ENCODE measurements at places on chromosomes 5 and 9.

DNA sequence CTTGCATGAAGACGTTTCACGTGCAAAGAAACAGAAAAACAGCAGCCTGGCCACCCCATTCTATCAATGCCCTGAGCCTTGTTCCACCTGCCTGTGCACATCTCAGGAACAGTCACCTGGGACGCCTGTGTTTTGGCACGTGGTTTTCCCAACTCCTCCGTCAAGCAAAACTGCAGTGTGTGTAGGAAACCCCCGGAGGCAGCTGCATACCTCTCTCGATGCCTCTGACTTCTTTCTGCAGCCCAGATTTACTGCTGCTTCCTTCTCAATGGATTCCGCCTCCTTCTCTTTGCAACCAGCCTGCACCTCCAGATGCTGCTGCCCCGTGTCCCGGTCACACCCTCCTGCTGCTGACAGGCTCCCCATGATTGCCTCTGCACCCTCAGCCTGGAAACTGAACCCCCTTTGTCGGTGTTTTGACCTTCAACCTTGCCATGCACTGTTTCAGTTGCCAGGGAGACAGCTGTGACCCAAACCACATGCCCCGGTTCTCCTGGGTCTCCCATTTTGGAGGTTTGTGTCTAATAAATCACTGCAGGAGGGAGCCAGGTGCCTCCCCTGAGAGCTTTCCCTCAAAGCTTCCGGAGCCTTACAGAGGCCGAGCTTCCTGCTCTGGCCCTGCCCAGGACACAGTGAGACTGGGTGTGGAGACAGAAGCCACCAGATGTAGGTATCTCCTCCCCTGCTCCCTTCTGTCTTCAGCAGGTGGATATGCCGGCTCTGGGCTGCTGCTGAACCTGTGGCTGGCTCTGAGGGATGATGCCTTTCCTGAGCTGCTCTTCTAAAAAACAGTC lies 395.5 kb upstream of the IRX1 start:
- DNase-seq: no peak

- DNase-seq: peak; percentile 67
Observed at GRCh38 chr5:88785746-88786565, 97.0 kb downstream of the MEF2C start.

- no peak for DNase-seq
Observed at GRCh38 chr9:94734054-94734754, 7.7 kb downstream of the AOPEP start.

GRCh38 chr9:88927510-88927909 lies 63.8 kb upstream of the S1PR3 start:
- no peak for DNase-seq

DNA sequence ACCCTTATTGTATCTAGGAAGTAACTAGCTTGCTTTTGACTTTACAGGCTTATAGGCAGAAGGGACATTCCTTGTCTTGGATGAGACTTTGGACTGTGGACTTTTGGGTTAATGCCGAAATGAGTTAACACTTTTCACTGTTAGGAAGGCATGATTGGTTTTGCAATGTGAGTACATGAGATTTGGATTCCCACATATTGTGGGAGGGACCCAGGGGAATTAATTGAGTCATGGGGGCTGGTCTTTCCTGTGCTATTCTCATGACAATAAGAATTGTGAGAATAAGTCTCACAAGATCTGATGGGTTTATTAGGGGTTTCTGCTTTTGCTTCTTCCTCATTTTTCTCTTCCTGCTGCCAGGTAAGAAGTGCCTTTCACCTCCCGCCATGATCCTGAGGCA lies 417.5 kb downstream of the HINT1 start:
- DNase-seq: no peak

DNA sequence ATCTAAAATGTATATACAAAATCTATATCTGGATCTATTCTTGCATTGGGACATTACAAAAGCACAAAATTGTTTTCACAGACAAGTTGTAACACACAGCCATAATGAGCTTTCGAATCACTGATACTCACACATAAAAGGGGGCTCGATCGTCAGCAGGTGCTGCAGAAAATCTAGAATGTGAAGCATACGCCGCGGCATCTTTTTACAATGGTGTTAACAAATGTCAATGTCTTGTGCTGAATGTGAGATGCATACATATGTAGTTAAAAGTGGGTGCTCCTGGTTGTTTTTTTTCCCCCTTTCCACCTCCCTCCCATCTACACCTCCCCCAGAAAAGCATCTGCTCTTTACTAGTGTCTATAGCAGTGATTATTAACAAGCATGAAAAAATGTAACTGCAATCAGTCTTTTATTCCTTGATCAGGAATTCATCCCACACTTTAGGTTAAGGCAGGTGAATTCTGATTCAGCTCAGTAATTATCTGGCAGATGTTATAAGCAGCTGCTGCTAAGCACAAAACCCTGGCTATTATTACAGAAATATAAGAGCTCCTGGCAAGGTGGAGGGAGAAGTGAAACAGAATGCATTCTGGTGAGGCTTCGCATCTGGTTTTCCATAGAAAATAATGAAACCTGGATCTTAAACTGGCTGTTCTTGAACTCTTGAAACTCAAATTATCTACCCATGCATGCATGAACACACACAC lies 114.1 kb downstream of the MPDZ start:
- DNase-seq: no peak

- no peak for DNase-seq
Observed at GRCh38 chr5:179422213-179422855, 77.1 kb upstream of the ADAMTS2 start.

DNA sequence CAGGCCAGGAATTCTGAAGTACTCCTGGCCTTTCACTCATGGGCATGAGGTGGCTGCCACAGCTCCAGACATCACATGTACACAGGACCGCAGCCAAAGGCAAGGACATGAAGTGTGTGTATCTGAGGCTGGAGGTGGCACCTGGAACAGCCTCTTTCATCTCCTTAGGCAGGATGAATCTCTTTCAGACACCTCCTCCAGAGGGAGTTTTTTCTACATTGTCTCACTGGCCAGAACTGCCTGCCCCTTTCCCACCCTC lies 142.8 kb downstream of the BARX1 start:
- no peak for DNase-seq

- no peak for DNase-seq
Observed at GRCh38 chr5:54844905-54845566, 140.4 kb downstream of the ESM1 start.

DNA sequence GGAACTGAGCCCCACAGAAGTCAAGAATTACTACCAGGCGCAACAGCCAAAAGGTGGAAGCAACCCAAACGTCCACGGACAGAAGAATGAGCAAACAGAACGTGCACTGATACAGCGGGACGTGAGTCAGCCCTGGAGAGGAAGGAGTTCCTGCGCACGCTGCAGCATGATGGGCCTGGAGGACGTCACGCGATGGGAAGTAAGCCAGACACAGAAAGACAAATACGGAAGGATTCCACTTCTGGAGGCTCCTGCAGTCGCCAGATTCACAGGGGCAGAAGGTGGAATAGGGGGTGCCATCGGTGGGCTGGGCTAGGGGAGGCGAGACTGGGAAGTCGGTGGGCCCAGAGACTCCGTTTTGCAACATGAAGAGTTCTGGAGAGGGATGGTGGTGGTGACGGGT lies 80.3 kb upstream of the PHYKPL start:
- no peak for DNase-seq

DNA sequence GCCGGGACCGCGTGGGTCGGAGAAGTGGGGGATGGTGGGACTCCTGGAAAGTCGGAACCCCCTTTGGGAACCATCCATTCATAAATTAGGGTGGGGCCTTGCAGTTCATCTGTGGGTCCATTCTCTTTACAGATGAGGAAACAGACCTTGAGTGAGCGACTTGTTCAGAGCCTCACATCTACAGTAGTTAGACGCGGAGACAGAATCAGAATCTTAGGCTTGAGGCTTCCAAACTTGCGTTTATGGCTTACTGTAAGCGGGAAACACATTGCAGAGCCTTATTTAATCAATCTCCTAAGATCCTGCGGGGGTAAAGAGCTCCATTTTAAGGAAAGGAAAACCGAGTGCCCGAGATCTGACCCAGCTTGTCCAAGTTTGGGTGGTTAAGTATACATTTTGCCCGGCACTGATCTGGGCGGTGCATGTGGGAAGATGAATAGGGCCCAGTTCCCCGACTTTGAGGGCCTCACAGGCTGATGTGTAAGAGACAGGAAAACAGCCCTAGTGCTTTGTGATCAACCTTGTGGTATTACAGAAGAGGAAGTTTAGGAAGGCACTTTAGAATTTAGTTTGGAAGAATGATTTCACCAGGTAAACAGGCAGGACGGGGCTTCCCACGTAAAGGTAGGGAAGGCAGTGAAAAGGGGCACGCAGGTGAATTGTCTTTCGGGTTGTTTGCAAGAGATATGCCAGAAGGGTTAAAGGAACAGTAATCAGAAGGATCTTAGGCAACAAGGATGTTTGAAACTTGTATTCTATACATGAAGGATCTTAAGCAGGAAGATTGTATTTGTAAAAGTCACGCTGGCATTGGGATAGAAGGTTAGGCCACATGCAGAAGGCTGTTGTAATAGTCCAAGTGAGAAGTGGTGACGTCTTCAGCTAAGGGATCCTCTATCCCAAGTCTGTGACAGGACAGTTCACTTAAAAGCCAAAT lies 744 bp downstream of the TARS1 start:
- DNase-seq: peak; percentile 19

DNA sequence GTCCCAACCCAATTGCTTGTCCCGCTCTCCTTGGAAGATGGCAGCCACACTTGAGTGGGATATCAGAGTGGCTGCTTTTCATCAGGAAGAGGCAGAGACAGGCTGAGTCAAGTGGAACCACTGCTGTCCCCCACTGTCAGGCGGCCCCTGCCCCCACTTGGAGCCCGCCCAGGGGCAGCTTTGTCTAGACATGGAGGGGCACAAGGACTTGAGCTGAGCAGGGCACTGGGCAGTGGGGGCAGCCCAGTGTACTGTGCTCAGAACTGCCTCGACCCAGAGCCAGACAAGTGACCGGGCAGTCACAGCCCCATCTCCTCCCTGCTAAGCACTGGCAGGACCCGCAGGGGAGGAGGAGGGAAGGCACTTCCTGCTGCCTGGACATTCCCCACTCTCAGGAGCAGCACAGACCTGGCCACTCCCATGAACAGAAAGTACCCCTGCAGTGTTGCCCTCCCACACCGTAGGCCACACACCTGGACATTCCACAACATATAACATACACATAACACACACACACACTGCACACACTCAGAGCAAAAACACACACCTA lies 91.0 kb downstream of the MRPL36 start:
- DNase-seq: no peak

- DNase-seq: no peak
Observed at GRCh38 chr5:55538661-55539060, 3.9 kb upstream of the PLPP1 start.

DNA sequence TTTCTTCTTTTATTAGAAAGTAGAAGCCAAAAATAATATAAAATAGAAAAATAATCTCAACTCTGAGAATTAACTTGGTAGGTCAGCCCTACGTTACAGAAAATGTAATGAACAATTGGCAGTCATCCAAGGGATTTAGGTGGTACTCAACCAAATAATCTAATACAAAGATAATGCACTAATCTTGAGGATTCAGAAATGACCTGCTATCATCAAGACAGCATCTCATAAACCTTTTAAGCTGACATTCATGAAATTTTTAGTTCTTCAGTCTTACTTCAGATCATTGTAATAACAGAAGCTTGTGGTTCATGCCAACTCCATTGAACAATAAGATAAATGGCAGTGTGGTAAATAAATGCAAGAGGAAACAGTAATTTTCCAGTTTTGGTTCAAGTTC lies 1058.0 kb downstream of the MAT2B start:
- no peak for DNase-seq

DNA sequence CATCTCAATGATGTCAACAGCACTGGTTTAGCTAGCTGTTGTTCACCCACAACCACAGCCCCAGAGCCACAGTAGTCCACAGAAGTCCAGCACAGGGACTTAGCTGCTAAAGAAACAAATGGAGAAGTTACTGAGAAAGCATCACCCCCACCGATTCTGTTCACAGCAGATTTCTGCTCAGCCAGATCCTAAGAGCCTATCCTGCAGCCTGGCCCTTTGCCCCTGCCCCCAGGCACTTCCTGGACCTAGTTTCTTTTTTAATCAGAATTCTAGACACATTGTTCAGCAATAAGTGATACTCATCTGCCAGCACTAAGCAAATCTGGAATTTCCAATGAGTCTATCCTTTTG lies 7.4 kb downstream of the B4GALT1 start:
- DNase-seq: no peak

DNA sequence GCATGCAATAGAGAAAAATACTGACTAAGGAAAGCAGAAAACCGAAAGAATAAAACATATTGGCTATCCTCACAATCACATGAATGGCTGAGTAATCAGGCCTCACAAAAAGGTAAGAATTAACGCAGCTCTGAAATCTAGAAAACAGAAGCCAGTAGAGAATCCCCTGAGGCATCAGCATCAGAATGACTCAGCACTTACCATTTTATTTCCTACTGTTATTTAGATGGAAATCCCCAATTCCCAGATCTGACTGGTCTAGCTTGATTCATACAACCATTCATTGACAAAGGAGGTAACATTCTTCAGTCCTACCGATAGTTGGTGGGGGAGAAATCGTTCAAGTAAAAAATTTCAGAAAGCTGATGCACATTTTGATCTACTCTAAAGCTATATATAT lies 1408.4 kb upstream of the WWC1 start:
- DNase-seq: no peak

DNA sequence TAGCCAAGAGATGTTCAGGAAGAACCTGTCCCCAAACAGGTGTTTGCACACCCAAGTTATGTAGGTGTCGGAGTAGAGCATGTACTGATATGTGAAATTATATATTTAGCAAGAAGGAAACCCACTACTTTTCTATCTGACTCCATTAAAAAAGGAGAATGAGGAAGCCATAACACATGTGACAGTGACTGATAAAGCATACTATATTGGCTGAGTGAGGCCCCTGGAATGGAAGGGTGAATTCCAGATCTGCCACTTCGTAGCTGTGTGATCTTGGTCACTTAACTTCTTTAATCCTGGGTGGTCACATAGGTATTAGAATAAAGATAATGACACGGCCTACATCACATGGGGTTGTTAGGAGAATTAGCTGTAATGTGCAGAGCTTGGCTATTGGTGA lies 116.0 kb upstream of the MAN2A1 start:
- DNase-seq: no peak

GRCh38 chr9:105678781-105679180 lies 15.6 kb upstream of the TMEM38B start:
- no peak for DNase-seq

GRCh38 chr5:174721530-174722432 lies 2.6 kb upstream of the MSX2 start:
- no peak for DNase-seq

- no peak for DNase-seq
Observed at GRCh38 chr5:168048486-168048885, 243.0 kb upstream of the WWC1 start.

- no peak for DNase-seq
Observed at GRCh38 chr9:117936185-117937130, 232.3 kb downstream of the TLR4 start.

GRCh38 chr5:139046551-139046950 lies 151.6 kb downstream of the SIL1 start:
- DNase-seq: no peak

- no peak for DNase-seq
Observed at GRCh38 chr5:15406478-15406877, 93.5 kb upstream of the FBXL7 start.

GRCh38 chr5:9653811-9654210 lies 23.7 kb upstream of the TAS2R1 start:
- DNase-seq: peak; percentile 65

GRCh38 chr9:77832639-77833038 lies 184.5 kb upstream of the GNA14 start:
- no peak for DNase-seq

Measured in urothelium cell line (cell line).